MM.1S (cell line): ENCODE measurements at places on chromosomes 5 and 9.
A peak's percentile ranks its signal among the peaks of the same experiment; 100 is the strongest.

- DNase-seq: peak; percentile 74
These were observed 1.6 kb downstream of the PIP5KL1 start for GRCh38 chr9:127928676-127929624.

DNA sequence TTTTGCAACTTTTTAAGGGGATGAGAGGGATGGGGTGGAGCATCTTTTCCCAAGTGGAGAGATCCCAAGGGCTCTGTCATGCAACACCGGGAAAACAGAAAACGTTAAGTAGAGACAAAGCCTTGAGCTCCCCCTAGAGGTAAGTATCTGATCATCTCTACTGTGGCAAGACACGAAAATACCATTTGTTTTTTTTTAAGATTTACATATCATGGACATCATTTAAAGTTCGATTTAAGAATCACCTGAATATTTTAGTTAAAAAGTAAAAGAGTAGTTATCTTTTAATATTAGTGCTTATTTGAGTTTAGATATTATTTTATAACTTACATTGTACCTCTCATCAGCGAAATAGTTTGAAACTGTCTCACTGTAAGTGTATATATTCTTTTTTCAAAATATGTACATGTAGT lies 200.4 kb downstream of the LRRC70 start:
- DNase-seq: peak; percentile 66

GRCh38 chr5:125823572-125823971 lies 599.6 kb upstream of the GRAMD2B start:
- DNase-seq: no peak

GRCh38 chr5:177479774-177480173 lies 6.3 kb upstream of the DBN1 start:
- no peak for DNase-seq

GRCh38 chr5:97133101-97133500 lies 9.3 kb downstream of the LIX1 start:
- no peak for DNase-seq

DNA sequence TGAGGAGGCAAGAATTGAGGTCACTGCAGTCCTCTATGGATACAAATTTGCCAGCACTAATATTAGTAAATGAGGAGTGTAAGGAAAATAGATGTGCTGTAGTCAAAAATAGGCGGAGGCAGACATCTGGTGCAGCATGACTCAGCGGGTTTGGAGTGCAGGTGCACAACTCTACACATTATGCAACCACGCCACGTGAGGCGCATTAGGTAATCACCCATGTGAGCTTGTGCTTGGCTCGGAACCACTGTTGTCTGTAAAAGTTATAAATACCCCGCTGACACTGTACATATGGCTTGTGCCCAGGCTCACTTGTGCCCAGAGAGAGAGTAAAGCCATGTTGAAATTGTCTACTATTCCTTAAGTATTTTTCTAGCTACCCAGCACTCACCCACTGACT lies 623.5 kb upstream of the NUDT12 start:
- peak; percentile 58 for DNase-seq
